Mucosa of gallbladder (tissue), 1 donor: ENCODE measurements at places on chromosomes 1 and 21. TPM values are rescaled to one million over a fixed set of nuclear protein-coding genes. Genes with fewer than 3 reads are reported as not detected.
A peak's percentile ranks its signal among the peaks of the same experiment; 100 is the strongest.

GRCh38 chr1:119664067-119664466, 16.0 kb upstream of the ZNF697 start:
- DNase-seq, result no peak

- DNase-seq, result no peak
Measured at GRCh38 chr21:34817821-34818661, 149.2 kb downstream of the CLIC6 start.

DNA sequence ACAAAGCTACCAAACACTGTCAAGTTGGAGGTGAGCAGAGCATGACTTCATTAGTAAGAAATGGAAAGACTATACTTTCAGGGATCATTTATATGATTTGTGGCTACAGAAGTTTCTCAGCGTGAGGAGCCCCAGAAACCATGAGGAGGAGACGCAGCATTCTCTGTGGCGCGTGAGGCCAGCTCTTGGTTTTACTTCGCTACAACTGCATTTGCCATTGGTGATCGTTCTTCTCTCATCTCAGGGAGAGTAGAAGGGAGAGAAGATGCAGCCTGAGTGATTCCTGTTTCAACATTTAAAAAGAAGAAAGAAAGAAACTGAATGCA, 94.5 kb upstream of the ATP1A1 start:
- DNase-seq, result no peak

DNA sequence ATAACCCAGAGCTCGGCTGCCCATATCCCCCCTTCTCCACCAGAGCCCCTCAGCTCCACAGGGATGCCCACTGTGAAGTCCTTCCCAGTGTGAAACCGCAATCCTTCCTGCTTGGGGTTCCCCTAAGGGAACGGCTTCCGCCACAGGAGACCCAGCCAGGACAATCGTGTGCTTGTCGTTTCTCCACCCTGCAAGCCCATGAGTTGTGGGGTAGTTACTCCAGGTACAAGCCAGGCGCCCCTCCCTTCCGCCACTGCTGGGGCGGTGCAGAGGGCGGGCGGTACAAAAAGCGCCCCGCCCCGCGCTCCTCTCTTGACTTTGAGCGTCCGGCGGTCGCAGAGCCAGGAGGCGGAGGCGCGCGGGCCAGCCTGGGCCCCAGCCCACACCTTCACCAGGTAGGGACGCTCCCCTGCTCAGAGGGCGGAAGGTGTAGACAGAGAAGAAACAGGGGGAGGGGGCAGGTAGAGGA, at the start of gene TINAGL1:
TSS of gene TINAGL1 (plus strand) at position 315 of the 469 bp plus-strand sequence. CDS start 634 bp downstream, outside the sequence.
- DNase-seq, result peak; percentile 70

DNA sequence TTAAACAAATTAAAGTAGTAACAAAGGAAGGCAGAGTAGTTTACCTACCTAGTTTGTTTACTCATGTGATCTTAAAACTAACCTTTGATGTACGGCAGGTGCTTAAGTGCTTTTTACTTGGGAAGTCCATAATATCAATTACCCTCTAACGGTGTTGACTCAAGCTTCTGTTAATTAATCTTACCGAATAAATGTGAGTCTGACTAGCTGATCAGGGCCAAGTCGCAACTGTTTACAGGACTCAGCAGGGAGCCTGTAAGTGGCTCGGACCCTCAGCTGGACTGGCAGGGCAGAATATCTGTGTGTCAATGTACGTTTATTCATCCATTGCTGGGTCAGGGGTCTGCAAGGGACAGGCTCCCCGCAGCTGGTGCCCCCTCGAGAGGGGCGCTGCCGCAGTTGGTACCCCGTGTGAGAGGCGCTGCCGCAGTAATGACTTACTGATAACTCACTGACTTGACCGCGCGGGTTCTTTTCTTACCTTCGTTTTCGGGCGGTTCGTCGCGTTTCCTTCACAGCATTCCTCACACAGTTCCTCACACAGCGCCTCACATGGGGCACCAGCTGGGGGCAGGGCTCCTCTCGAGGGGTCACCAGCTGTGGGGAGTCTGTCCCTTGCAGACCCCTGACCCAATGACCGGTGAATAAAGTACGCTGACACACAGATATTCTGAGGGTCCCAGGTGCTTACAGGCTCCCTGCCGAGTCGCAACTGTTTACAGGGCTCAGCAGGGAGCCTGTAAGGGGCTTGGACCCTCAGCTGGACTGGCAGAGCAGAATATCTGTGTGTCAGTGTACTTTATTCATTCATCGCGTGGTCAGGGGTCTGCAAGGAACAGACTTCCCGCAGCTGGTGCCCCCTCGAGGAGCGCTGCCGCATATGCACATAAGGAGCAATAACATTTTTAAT, 3.0 kb downstream of the FMO1 start:
- peak; percentile 12 for DNase-seq

DNA sequence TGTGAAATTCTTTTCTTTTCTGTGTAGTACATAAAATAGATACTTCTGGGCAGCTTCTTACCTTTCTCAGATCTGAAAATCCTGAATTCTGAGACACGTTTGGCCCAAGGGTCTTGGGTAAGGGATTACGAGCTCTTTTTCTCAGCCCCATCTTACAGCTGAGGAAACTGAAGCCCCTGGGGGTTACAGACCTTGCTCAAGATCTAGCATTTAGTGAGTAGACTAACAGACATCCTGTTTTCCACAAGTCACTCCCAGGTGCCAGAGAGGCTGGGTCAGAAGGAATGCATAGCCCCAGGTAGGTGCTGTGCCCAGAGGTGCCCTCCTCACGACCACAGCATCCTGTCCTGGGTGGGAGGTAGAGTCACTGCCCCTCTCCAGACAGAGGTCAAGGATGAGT, 13.2 kb upstream of the CREG1 start:
- no peak for DNase-seq

GRCh38 chr1:45177452-45177851, 29.0 kb downstream of the ZSWIM5 start:
- DNase-seq, result no peak

GRCh38 chr1:8955406-8955805, 9.7 kb downstream of the CA6 start:
- DNase-seq, result no peak

GRCh38 chr1:23019863-23020625, 776 bp downstream of the KDM1A start:
- DNase-seq, result no peak

DNA sequence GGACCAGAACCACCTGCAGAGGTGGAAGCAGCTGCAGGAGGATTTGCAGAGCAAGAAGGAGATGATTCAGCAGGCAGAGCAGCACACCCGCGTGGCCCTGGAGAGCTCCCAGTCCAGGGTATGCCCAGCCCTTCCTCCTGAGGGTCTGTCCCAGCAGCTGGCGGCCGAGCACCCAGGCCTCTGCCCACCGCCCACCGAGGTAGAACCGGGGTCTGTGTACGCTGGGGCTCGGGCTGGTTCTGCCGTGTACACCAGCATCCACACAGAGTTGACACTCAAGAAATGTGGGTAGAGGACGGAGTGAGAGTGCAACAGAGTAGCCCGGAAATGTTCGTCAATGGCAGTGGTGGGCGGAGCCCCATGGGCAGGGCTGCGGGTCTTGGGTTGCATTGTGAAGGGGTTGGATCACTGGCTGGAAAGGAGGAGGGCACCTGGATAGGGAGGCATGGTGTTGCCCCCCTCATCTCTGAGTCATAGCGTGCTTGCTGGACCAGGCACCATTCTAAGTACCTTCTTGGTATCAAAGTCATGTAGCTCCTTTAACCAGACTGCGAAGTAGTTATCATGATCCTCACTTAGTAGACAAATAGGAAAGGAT, 5.1 kb upstream of the SMIM1 start:
- DNase-seq, result no peak

- DNase-seq, result no peak
Measured at GRCh38 chr1:241499910-241500309, 19.6 kb downstream of the FH start.

- no peak for DNase-seq
Measured at GRCh38 chr1:100862591-100862990, 32.1 kb downstream of the EXTL2 start.

- peak; percentile 53 for DNase-seq
Measured at GRCh38 chr1:183023146-183023600, at the start of gene LAMC1. Gene LAMC1 (plus strand): TSS chr1:183023420. CDS start chr1:183023717, 297 bp downstream.

DNA sequence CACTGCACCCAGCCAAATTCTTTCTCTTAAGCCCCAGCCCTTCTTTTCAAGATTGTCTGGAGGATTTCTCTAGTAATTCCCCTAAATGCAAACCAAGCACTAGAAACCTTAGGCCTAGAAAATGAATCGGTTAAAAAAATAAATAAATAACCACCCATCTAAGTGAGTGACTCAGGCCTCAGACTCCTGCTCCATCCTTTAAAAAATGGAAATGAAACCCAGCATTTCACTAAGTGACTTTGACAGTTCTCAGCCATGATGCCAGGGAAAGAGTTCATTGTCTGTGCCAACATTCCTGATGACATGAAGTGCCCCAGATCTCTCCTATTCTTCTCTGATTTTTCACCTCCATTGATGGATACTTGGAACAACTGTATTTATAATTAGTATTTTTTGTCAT, 415.2 kb upstream of the DAB1 start:
- no peak for DNase-seq

- DNase-seq, result no peak
Measured at GRCh38 chr21:29151931-29152330, 21.5 kb downstream of the MAP3K7CL start.

DNA sequence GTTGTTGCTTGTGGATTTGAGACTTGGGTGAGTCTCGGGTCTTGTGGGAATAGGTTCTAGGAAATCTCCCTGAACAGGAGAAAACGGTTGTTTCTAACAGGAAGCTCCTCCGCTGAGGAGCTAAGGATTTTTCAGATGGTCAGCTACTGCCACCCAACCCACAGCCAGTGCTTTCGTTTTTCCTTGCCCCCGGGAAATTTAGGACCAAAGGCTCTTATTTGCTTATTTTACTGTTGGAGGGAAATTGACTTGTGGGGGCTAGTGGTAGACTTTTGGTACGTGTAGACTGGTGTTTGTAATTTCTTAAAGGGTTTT, 792 bp downstream of the SNX7 start:
- no peak for DNase-seq

DNA sequence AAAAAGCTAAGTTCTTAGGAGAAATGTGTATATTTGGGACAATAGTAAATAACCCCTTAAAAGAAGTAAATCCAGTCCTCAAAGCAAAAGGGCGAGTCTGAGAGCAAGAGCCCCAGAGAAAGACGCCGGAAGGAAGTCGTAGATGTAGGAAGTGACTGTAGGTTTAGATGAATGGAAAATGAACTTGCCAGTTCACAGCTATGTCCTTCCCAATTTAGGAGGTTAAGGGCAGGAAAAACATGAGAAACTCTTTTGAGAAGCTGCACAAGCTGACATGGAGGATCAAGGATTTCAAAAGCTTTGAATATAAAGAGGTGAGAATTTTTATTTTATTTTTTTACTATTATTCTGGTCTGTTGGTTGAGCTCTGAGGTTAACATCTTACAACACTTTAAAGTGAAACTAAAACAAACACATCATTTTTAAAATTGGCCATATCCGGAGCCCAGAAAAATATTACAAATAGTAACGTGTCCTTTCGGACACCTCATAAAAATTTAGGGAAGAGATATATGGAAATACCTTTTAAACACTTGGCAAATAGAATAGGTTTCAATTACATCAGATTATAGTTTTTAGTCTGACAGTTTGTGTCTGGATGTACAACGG, 1178.6 kb downstream of the MRPL39 start:
- no peak for DNase-seq

DNA sequence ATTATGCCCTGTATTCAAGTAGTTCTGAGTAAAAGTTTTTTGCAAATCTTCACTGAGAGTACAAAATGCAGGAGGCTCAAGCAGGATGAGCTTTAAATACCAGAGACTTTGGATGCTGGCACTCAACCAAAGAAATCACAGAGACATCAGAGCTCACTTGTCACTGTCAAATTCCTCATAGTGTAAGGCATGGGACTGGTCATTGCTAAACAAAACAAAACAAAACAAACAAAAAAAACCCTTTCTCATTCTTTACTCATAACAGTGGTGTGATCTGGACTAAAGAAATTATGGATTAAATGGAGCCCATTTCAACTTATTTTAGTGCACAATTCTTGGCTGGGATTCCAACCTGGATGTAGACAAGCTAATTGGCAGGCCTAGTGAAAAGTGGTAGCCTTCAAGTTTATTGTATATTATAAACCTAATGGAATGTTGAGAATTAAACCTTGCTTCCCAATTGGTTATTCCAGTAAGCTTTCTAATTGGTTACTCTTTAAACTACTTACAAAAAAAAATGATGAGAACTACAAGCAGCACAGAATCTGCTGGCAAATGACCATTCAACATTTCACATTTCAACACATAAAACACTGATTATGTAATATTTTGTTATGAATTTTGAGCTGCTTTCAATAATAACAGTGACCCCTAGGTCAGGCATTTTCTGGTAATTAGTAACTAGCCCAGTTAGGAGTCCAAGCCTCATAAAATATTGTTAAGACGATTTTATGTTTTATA, 30.6 kb upstream of the NEK7 start:
- DNase-seq, result no peak

DNA sequence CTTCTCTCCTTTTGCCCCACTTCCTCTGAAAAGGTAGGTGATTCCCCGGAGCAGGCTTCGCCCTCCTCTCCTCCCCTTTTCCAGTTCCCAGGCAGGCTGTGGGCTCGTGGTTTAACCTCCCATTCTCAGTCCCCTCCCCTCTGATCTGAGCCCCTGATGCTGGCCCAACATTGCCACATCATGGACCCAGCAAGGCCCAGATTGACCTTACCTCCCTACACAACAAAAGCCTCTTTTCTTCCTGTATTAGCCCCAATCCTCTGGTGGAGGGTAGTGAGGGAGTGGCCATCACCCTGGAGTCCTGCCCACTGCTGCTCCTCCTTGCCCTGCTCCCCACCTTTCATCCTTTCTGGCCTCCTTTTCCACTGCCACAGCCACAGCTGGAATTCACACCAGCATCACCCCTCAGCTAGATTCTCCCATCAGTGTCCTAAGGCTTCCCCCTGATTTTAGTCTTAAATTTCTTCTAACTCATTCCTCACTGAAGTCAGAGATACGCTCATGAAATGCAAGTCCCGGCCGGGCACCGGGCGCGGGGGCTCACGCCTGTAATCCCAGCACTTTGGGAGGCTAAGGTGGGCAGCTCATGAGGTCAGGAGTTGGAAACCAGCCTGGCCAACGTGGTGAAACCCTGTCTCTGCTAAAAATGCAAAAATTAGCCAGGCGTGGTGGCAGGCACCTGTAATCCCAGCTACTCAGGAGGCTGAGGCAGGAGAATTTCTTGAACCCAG, 7.0 kb upstream of the ZBTB48 start:
- DNase-seq, result no peak

Gene SPATA1
- total RNA-seq, result 2.2 TPM

Gene PTGFR
- total RNA-seq, result 4.3 TPM

Gene TRIM67
- total RNA-seq, result 0.03 TPM

Gene RGS13
- 3.4 TPM for total RNA-seq

Gene FAM131C
- total RNA-seq, result 4.7 TPM

Gene MGST3
- 281 TPM for total RNA-seq
